Neural crest cell (in vitro differentiated cells): ENCODE measurements at places on chromosomes 6 and 20.

GRCh38 chr6:37548067-37548674, 48.5 kb upstream of the CCDC167 start:
- DNase-seq = no peak

DNA sequence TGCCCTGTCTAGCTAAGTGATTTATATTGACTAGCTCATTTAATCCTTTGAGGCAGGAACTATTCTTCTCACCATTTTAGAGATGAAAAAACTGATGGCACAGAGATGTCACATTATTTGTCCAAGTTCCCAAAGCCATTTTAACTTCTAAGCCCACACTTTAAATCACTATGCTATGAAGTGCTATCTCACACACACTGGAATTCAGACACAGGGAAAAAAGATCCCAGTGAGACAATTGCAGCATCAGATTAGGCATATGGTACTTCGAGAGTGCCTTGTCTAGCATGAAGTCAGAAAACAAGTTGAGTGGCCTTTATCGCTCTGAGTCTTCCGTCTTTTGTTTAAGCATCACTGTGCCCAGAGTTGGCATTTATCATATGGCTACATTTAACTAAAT, 54.1 kb upstream of the PDE7B start:
- no peak for DNase-seq

GRCh38 chr20:3316136-3316535, 77.1 kb upstream of the SLC4A11 start:
- DNase-seq = no peak

- DNase-seq = no peak
Observed at GRCh38 chr6:56932910-56933477, 21.9 kb upstream of the BEND6 start.

GRCh38 chr6:32807020-32807580, 9.7 kb downstream of the HLA-DOB start:
- DNase-seq = no peak

- no peak for DNase-seq
Observed at GRCh38 chr6:10746915-10747250, 722 bp upstream of the TMEM14B start.

GRCh38 chr6:85484948-85485347, 35.1 kb downstream of the NT5E start:
- DNase-seq = no peak

- no peak for DNase-seq
Observed at GRCh38 chr6:148431413-148431812, 88.8 kb downstream of the SASH1 start.

GRCh38 chr6:40586369-40587201, 579 bp downstream of the LRFN2 start:
- peak; percentile 12 for DNase-seq

GRCh38 chr20:13283869-13284829, 63.1 kb downstream of the ISM1 start:
- DNase-seq = no peak

DNA sequence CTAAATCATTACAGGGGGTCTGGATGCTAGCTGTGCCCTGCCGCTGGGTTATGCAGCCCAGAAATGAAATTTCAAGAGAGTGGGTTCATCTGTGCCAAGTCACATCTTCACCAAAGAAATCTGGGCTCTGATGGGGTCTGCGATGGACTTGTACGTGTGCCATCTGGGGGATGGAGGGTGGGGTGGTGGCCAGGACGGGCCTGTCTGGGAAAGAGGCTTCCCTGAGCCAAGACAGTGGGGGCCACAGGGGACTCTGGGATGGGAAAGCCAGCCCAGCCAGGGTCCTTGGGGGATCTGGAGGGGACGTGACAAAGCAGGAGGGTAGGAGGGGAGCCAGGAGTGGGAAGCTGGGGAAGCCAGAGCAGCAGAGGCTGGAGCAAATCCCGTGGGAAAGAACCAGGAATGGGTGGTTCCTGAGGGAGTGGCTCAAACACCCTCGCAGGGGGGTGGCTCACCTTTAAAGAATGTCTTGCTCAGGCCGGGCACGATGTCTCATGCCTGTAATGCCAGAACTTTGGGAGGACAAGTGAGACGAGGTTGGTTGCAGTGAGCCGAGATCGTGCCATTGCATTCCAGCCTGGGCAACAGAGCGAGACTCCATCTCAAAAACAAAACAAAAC, 36.3 kb upstream of the SULF2 start:
- DNase-seq = no peak

DNA sequence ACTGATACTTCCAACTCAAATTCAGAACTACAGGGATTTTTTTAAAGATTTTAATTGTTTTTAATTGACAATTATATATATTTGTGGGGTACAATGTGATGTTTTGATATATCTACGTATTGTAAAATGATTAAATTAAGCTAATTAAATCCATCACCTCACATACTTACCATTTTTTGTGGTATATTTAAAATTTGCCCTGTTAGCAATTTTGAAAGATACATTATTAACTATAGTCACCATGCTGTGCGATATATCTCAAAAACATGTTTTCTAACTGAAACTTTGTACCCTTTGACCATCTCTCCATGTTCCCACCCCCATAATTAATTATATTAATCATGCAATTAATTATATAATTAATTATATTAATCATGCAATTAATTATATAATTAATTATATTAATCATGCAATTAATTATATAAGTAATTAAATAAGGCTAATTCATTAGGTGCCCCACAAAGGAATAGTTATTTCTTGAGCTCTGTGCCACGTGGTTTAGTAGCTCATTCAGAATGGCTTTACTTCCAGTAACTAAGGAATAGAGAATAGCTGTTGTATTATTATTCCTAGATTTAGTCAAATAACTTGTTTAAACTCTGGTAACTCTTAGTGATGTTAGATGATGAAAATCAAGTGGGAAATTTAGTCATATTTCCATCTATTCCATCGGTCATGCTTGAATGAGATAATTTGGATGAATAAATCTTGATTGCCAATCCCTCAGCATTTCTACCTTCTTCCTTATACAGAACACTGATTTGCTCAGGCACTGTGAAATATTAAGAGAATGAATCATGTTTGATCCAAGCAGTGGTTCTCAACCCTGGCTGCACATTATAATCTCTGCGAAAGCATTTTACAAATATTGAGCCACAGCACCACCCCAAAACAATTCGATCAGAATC, 25.1 kb downstream of the LOC128125822 start:
- no peak for DNase-seq

- DNase-seq = no peak
Observed at GRCh38 chr6:116290799-116291198, 11.1 kb upstream of the TSPYL1 start.

DNA sequence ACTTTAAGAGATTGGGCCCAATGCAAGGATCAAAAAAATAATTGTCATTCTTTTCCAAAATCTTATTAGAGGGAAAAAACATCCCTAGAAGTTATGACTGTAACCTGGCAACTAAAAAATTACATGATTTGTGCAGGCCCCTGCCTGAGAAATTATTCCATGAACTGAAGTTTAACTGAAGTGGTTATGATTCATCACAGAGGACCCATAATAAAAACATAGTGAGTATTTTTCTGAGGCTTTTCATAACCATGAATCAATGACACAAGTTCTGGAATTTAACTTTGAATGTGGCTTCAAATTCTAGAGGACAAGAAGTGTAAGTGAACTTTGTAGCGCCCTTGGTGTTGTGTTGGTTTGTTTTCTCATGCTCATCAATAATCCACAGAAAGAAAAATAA, 31.1 kb upstream of the CARMIL1 start:
- no peak for DNase-seq

GRCh38 chr20:2865630-2866029, 7.7 kb upstream of the PTPRA start:
- no peak for DNase-seq

DNA sequence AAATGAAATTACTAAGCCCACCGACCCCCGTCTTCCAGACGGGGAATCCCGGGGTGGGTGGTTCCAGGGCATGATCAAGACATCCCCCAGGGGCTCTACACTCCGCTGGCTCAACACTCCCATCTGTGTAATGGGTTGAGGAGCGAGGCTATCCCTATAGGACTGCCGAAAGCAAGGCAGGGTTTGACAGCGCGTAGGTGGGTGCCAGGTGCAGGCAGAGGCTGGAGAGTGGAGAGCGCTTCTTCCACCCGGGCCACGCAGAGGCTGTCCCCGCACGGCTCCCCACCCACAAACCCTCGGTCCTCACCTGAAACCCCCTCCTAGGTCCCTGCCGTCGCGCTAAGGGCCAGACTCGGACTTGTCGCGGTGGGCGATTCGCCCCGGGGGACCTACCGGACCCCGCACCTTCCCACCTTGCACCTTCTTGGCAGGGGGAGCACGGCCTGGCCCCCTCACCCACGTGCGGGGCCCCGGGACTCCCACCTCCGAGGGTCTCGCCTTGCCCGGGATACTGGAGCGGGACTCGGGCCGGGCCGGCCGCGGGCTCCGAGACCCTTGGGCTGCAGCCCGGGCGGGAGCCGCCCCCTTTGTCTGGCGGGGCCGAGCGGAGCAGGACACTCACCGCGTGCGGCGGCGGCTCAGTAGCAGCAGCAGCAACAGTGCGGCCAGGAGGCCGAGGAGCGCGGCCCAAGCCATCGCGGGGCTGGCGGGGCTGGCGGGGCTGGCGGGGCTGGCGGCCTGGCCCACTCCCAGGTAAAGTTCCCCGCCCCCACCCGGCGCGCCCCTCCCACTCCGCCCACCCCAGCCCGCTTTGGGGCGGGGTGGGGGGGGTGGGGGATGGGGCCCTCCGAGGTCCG, at the start of gene PTGIS:
Gene PTGIS, minus strand, starts transcription at position 717 of the 857 bp plus-strand sequence. Its CDS starts 21 bp downstream, at position 696.
- DNase-seq = peak; percentile 51

DNA sequence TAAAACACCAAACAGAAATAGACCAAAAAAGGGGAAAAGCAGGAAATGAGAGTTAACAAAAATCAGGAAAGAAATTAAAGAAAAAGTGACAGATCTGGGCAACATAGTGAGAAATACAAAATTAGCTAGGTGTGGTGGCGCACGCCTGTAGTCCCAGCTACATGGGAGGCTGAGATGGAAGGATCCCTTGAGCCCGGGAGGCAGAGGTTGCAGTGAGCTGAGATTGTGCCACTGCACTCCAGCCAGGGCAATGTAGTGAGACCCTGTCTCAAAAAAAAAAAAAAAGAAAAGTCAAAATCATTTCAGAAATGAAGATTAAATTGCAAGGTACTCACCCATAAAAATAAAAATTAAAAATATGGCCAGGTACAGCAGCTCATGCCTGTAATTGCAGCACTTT, 13.0 kb upstream of the GRM4 start:
- DNase-seq = no peak

- DNase-seq = no peak
Observed at GRCh38 chr6:27726619-27727023, 185.6 kb downstream of the OR2B2 start.

DNA sequence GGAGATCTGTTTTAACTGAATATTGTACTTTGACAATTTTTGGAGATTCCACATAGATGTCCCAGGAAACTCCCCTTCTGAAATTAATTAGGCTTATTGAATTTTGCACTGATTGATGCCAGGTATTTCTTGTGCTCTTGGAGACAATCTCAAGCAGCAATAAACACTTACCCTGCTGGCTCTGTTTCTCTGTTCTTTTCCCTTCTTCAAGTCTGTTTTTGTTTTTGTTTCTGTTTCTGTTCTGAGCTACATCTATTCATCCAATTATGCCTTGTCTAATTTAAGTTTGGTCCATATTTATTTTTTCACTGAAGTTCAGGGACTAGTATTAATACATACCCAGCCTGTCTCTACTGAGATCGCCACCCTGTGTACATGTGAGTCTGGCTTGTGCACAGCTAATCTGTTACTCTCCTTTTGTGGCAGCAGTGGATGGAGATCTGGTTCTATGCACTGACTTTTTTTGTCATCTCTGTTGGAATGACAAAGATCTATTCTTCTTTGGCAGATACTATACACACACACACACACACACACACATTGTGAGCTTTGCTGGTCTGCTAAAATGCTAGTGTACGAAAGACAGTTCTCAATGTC, 51.9 kb downstream of the IL22RA2 start:
- DNase-seq = no peak
